Right atrium auricular region (tissue), 2 donors: ENCODE measurements at places on chromosomes 3 and 15.

- no peak for DNase-seq
These were observed 27.6 kb downstream of the GPR176 start for GRCh38 chr15:39892418-39892817.

- DNase-seq, result no peak
These were observed 21.4 kb upstream of the PRTG start for GRCh38 chr15:55764398-55764797.

DNA sequence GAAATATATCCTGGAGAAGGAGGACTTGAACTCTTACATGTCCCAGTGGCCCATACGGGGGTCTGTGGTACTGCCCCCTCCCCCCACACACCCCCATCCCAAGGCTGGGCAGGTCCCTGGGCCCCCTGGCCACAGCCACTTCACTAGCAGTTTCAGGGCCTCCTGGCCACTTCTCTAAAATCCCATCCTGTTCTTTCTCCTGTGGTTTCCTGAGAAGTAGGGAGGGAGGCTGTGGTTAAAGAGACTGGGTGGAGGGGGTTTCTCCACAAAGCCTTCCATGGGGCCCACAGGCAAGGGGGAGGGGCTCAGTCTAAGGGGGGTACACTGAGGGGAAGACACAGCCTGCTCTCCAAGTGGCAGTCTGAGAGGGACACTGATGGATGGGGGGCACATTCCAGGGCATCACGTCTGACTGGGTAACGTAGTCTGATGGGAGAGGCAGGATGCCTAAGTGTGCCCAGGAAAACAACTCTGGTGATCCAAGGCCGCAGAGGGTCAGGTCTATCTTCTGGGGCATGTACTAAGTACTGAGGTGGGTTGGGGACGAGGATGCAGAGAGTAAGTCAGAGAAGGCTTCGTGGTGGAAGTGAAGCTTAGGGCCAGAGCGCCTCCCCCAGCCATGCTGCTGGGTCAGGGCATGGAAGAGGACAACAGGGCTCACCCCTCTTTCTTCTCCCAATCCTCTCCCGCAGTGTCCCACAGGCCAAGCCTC lies 48.0 kb upstream of the C15orf39 start:
- no peak for DNase-seq

GRCh38 chr3:157586293-157586692 lies 83.1 kb upstream of the VEPH1 start:
- no peak for DNase-seq

DNA sequence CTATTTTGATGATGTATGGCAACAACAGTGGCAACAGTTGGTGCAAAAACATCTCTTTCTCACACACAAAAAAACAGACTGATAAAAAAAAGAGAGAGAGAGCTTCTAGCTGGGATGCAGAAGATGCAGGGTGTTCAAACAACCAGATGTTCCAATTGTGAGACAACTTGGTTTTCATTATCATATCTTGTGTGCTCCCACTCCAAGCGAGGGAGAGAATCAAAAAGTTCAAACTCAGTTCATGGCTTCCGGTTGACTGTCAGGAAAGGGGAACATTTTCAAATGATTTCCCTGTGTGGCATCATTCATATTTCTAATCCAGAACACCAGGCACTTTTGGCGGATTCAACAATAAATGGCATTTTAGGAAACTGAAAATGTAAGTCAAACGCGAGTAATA lies 72.1 kb downstream of the RSL24D1 start:
- DNase-seq, result no peak

GRCh38 chr15:26850161-26850560 lies 16.7 kb upstream of the GABRA5 start:
- no peak for DNase-seq

GRCh38 chr3:149009732-149010131 lies 18.4 kb downstream of the GYG1 start:
- no peak for DNase-seq

DNA sequence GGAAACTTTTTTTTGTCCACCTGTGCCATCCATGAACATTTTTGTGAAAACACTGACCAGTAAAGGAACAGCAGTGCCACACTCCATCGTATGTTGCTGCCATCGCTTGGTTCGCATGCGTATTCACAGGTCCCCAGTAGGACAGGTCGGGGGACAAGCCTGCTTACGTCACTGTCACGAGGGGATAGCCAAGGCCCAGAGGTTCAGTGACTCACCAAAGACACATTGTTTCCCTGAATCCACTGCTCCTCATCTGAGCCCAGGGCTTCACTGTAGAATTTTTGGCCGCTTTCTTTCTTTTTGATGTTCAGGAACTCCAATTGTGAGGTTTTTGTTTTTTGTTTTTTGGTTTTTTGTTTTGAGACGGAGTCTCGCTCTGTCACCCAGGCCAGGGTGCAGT lies 5.9 kb downstream of the ADPRH start:
- DNase-seq, result no peak
